ENCODE measurements at places on chromosomes 6 and 20.

GRCh38 chr6:8468552-8469356, 33.4 kb upstream of the SLC35B3 start:
- no peak for DNase-seq

- no peak for DNase-seq
Measured at GRCh38 chr6:21807299-21808044, 213.9 kb downstream of the SOX4 start.

- no peak for DNase-seq
Measured at GRCh38 chr20:41261790-41262717, 55.5 kb downstream of the ZHX3 start.

DNA sequence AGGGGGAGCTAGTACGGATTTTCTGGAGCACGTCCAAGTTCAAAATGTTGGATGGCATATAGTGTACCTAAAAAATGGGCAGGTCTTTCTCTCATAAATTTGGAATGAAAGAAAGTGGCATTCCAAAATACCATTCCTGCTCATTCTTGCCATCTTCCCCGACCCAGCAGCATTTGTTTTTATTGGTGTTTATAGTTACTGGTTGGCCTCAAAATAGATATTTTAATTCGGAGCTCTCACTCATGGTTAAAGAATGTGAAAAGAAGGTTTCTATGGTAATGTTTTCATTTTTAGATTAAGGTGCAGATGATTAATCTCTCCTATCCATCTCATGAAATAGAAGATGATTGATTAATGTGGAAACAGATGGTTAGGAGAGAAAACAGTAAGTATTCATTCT, 204.5 kb downstream of the HIVEP2 start:
- no peak for DNase-seq

DNA sequence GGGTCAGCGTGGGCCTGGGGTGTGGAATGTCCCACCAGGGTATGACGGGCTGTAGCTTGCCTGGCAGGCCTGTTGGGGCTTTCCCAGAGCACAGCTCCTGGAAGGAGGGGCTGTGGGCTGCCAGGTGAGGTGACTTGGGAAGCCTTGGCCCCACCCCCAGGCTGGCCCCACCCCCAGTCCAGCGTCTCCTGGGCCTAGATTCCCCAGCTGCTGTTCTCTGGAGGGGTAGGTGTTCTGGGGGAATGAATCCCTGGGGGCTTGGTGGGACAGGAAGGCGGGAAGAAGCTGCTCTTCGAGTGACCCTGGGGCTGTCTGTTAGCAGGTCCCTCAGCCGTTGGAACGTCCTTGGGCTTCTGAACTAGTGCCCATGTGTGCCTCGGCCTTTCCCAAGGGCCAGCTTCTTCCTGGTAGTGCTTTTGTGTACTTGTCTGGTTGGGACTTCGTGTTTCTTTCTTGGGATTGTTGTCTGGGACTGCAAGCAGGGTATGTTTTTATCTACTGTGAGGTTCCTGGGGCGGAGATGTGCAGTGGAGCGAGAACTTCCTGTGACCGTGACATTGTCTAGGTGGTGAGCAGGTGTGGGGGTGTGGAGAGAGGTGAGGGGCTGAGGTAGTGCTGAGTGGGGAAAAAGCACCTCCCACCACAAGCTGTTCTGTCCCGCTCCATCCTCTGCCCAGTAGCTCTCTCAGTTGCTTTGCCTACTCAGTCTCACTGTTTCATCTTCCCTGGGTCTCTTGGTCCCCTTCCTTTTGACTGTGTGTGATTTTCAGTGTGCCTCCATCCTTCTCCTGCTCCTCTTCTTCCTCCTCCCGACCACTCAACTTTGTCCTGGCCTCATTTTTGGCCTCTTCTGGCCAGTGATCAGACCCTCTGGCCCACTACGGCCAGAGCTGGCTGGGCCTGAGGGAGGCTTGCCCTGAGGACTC, 1.3 kb upstream of the DDR1 start:
- DNase-seq, result no peak

DNA sequence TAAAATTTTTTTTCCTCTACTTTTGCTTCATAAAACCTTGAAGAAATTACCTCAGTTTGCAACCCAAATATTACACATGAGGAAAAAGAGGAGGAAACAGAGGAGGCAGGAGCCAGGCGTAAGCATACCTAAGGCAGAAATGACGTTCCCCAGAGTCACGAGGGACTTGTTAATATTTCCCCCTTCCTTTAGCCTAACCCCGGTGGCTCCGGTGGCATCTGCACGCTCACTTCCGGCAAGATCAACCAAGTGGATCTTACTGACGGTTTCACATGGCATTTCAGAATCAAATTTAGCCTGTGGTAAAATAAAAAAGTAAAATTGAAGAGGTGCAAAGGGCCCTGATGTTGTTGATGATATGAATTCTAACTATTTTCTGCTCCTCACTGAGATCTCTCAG, 67.4 kb downstream of the KIF16B start:
- DNase-seq, result no peak

DNA sequence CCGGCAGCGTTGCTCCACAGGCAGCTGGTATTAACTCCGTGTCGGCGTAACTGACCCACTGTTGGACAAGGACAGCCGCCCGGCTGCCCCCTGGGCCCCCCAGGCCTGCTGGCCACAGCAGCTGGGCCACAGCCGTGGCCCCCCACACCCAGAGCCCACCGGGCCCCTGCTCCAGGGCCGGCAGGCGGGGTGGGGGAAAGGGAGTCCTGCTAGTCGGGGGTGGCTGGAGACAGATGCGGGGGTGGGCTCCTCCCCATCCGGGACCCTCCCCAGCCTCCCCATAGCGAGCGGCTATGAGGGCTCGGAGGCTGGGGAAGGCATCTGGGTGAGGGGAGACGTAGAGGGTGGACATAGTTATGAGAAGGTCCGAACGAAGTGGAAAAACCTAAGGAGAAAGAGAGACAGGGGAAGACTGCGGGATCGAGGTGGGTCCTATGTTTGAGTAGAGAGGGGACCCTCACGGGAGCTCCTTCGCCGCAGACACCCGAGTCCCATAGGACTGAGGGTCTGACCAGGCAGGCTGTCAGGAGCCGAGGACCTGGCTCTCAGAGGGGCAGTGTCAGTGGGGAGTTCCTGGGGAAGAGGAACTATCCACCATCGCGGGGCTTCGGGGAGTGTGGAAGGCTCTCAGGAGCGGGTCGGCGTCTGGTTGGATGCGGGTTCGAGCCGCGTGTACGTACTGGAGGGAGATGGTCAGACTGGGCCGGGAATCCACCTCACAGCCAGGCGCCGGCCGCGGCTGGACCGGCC, 511 bp downstream of the VARS1 start:
- no peak for DNase-seq

DNA sequence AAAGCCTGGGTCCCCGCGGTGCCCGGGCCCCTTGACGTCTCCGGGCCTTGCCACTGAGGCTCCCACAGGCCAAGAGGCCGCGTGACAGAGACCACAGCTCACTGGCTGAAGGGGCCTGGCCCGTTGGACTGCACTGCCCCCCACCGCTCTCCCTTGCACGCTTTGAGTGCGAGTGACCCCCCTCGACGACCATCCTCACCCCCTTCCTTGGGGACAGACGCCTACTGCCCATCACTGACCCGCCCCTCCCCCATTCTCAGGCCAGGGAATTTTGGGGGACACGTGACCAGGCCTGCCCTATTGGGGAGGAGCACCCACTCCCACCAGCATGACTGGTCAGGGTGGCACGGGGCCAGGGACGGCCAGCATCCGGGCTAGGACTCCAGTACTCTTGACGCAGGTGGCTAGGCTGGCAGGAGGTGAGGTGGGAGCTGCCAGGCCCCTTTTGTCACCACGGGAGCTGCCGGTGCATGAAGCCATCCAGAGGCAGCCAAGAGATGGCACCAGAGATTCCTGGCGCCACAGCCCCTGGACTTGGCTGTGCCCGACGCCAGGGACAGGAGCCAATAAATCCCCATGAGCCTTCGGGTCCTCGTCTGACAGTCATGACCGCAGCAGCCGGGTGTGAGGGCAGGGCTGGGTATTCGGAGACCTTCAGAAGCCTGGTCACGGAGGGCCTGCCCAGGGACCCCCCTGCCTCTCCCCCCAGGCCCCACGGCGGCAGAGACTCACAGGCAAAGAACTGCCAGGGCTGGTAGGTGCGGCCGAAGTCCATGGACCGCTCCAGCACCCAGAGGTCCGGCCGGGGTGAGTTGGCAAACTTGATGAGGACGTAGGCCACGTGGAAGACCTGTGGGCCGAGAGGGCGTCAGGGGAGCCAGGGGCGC, 14.5 kb downstream of the LAMA5 start:
- no peak for DNase-seq

- DNase-seq, result no peak
Measured at GRCh38 chr20:41367393-41367695, 726 bp upstream of the EMILIN3 start.

DNA sequence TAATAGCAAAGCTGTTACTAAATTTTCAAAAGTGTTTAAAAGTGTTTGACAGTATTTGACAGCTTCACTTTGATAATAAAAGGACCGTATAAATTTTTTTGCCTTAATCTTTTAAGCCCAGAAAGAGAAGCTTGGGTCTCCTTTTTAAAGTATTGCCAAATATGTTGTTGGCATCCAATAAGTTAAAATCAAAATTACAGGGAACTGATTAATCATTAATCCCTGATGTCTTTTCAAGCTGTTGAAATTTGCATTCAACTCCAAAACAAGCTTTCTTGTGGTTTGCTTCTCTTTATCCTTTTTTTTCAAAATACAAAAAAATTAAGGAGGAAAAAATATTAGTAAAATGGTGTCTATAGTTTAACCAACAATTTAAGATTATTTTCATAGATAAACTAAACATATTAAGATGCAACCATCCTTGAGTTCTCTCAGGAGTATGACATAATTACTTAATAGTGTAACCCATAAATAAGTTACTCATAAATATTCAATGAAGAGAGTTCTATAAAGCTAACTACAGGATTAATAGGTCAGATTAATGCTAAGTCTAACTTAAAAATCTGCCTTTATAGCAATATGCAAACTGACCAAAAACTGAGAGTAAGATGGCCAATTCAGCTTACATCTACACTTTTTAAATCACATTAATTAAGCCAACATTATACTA, 27.0 kb upstream of the CALHM6 start:
- no peak for DNase-seq

- no peak for DNase-seq
Measured at GRCh38 chr20:25991756-25992130, 295.1 kb upstream of the ZNF337 start.

DNA sequence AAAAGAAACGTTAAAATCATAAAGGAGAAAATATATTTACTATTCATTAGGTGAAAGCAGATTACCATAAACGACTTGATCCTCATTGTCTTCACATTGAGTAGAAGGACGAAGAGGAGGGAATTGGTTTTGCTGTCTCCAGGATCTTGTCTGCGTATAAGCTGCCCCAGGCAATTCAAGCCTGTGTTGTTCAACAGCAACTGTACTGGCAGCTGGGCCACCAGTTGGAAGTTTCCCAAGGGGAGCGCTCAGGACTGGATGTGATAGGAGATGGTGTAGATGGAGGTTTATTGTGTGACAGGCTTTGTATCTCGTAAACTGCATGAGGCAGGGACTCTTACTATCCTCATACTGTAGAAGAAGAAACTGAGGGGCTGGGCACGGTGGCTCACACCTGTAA, 3.9 kb upstream of the FANCE start:
- no peak for DNase-seq

DNA sequence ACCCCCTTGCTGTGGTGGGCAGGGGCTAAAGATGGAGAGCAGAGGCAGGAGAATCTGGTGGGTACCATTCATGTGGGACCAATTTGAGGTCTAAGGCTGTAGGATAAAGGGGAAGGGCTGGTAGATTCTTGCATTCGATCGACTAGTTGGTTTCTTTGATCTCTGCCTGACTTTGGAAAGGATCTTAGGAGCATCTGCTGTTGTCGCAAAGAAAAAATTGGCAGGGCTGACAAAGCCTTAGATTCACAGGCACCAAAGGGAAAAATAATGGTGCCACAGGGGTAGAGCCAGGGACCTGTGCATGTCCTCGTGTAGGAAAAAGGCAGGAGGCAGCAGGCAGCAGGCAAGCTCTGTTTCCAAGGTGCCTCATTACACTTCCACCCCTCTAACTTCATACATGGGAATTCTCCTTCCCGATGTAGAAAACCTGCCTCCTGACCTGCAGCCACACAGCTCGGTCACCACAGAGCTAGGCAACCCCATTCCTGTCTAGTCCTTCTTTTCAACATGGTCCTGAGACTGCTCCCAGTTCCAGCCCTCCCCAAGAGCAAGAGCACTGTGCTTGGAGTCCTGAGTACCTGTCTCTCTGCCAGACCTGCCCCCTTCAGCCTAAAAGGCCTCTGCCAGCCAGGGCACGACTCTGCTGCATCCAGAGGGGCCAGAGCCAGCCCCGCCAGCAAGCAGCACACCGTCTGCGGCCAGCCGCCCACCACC, 71.9 kb downstream of the FGD2 start:
- no peak for DNase-seq

DNA sequence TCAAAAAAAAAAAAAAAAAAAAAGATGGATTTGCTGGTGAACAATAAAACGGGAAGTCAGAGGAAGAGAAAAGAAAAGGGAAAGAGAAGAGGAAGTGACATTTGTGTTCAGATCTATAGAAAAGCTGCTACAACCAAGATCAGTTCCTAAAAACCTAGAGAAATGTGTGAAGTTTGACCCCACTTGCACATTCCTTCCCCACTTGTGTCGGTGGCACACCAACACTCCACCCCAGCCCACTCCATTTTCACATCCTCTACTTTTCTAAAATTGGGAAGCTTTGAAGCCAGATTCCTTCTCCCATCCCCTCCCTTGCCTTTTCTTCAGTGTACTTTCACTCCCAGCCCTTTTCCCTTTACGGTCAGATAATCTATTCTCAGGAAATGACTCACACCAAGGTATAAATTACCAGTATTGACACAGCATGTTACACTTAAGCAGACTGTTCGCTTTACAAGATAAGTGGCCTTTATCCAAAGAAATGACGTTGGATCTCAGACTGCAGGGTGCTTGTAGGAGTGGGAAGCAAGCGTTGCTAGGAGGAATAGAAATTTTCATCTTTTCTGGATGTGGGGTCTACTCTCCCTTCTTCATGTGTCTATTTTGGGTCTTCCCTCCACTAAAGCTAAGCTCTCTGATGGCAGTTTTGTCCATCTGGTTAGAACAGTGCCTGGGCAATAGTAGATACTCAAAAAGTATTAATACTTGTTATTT, 92.5 kb upstream of the ADGRF1 start:
- no peak for DNase-seq

GRCh38 chr20:35463455-35464300, 8.3 kb downstream of the CEP250 start:
- peak; percentile 31 for DNase-seq

- DNase-seq, result no peak
Measured at GRCh38 chr6:160128125-160128683, 6.6 kb downstream of the SLC22A1 start.

- no peak for DNase-seq
Measured at GRCh38 chr20:34561661-34562060, 3.1 kb downstream of the MAP1LC3A start.

- DNase-seq, result no peak
Measured at GRCh38 chr20:19625426-19625825, 132.6 kb upstream of the RIN2 start.

DNA sequence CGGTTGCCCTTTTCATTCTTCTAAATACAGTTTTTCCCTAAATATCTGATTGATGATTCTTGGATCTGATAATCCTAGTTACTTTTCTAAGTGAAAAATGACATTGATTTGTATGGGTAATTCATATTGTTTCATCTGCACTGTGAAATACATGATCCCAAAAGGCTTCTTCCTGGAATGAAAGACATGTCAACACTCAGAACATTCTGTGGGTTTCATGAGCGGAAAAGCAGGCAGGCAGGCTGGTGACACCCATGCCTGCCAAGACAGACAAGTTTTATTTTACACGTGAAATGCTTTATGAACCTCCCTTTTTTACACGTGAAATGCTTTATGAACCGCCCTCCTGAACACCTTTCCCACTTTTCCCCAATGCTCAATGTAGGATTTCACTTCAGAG, 105.0 kb downstream of the PRKN start:
- no peak for DNase-seq

- no peak for DNase-seq
Measured at GRCh38 chr6:142545147-142545546, 243.3 kb downstream of the ADGRG6 start.

Measured in stimulated activated CD4-positive, alpha-beta T cell treated with anti-CD3 and anti-CD28 coated beads, TNF-alpha, amount 100 ng/mL, for 1 hour (primary cell).